Aorta (tissue), 5 donors: ENCODE measurements at places on chromosomes 5 and 9.
A peak's percentile ranks its signal among the peaks of the same experiment; 100 is the strongest.

DNA sequence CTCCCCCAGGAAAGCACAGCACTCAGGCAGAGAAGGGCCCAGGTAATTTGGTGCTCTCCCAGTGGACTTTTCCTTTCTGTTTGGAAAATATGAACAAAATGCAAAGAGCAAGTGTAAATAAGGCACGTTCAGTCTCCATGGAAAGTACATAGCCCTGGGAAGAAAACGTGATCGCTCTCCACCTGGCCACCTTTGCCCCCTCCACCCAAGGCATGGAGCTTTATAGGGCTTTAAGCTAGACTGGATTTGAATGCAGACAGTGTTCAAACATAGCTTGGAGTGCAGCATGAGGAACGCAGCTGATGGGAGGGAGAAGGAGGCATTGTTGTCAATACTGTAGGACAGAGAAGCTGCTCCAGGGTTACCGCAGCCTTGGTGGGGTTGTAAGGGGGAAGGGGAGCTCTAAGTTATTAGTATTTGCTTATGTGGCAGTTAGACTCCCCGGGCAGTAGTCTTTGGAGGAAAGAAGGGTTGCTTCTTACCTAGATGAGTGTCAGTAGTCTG, 500.2 kb downstream of the SPOCK1 start:
- no peak for DNase-seq

- no peak for DNase-seq
These were observed 33.1 kb upstream of the MYOT start for GRCh38 chr5:137834498-137835049.

GRCh38 chr5:150556106-150556505, 48.2 kb downstream of the NDST1 start:
- no peak for DNase-seq

GRCh38 chr5:9419794-9420193, 126.1 kb downstream of the SEMA5A start:
- no peak for DNase-seq

DNA sequence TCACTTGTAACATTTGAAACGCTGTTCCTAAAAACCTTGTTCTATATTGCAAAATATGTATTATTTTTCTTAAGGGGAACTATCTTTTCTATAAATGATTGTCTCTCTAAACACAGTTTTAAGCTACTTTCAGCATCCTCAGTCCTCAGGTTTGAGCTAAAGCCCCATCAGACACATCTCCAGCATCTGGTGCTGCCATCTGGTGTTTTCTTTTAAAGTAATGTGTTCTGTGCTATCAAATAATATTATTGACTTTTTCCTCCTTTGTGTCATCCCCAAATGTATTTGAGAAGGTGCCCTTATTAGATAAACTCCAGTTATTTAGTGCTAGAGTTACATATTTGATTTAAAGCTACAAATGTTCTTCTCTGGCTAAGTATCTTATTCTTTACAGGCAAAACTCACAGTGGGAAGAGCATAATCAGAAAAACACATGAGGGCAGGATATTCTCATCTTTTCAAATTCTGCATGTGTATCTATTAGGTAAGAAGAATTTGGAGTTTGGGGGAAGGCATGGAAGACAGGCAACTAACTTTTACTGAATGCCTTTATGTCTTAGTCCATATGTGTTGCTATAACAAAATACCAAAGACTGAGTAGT, 27.5 kb downstream of the ZNF474 start:
- no peak for DNase-seq

DNA sequence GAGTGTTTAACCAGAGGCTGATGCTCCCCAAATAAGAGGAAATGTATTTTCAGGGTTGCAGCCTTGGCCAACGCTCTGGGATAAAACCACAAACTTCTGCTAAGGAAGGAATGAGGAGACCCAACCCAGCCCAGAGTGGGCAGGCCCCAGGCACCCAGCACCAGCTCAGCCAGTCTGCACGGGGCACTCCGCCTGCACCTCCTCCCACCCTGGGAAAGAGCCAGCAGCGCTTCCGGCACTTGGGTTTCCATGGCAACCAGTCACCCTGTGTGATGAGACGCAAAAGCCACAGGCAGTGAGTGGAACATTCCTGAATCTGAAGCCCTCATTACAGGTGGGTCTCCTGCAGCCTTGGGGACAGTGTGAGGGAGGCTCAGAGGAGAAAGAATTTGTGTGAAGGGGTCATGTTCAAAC, 85.2 kb upstream of the ZBTB43 start:
- DNase-seq = peak; percentile 94

GRCh38 chr9:106358331-106358730, 504.6 kb upstream of the ZNF462 start:
- DNase-seq = no peak

- DNase-seq = no peak
These were observed 162.7 kb upstream of the MRPS30 start for GRCh38 chr5:44646016-44646415.

GRCh38 chr9:125650271-125650737, 56.7 kb downstream of the MAPKAP1 start:
- no peak for DNase-seq

DNA sequence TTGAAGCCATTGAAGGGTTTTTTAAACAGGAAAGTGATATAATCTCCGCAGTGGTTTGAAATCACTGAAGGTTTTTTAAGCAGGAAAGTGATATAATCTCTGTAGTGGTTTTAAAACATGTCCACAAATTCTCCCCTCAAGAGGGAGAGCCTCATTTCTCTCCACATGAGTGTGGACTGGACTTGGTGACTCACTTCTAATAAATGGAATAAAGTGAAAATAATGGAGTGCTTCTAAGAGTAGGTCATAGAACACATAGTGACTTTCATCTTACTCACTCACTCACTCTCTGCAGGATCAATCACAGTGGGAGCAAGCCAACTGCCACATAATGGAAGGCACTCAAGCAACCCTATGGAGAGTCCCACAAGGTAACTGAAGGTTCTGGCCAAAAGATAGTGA, 12.0 kb downstream of the CTNNAL1 start:
- DNase-seq = no peak

GRCh38 chr9:134606951-134607731, 34.5 kb upstream of the COL5A1 start:
- DNase-seq = no peak

- DNase-seq = no peak
These were observed 224.9 kb downstream of the MAT2B start for GRCh38 chr5:163730206-163730756.
